CD4-positive, alpha-beta T cell treated with Interleukin-4 for 4 hours (primary cell): ENCODE measurements at places on chromosomes 1 and 21.

DNA sequence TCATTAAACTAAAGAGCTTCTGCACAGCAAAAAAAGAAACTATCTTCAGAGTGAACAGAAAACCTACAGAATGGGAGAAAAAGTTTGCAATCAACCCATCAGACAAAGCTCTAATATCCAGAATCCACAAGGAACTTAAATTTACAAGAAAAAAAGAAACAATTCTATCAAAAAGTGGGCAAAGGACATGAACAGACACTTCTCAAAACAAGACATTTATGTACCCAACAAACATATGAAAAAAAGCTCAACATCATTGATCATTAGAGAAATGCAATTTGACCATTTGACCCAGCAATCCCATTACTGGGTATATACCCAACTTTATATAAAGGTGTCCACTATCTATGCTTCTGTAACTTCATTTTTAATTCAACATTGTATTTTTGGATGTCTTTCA lies 31.1 kb upstream of the VN1R5 start:
- DNase-seq = no peak

DNA sequence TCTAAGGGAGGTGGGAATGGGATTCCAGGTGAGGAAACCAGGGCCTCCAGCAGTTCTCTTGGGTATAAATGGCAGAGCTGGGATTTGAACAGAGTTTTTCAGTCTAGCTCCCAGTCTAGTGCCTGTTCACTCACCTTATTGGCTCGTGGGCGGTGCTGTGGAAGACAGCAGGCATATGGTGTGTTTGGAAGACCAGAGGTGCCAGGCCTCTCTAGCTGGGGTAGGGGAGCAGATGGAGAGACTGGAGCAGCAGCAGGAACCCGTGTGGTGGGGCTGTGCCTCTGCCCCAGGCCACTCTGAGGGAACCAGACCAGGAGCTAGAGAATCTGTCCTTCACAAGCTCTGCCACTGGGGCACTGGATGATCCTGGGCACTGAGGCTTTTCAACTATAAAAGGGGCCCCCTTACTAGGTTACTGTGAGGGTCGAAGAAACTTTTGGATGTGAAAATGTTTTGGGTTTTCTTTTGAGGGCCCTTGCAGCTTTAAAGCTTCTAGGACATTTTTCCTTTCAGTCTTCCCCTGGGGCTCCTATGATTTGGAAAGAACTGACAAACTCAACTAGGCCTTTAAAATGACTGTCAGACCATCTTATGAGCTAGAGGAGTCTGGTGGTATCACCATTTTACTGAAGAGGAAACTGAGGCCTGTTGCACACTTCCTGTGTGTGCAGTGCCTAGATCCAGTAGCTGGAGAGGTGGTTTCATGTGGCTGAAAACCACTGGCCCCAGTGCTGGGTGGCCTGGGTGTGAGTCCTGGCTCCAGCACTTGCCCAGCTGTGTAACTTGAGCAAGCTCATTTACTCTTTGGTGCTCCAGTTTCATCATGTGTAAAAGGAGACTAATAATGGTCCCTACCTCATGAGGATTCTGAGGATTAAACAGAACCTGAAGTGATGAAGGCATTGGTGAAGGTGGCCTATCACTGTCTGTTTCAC lies 6.1 kb downstream of the DMRTB1 start:
- no peak for DNase-seq

GRCh38 chr1:41098730-41099460 lies 77.4 kb upstream of the SLFNL1 start:
- no peak for DNase-seq

DNA sequence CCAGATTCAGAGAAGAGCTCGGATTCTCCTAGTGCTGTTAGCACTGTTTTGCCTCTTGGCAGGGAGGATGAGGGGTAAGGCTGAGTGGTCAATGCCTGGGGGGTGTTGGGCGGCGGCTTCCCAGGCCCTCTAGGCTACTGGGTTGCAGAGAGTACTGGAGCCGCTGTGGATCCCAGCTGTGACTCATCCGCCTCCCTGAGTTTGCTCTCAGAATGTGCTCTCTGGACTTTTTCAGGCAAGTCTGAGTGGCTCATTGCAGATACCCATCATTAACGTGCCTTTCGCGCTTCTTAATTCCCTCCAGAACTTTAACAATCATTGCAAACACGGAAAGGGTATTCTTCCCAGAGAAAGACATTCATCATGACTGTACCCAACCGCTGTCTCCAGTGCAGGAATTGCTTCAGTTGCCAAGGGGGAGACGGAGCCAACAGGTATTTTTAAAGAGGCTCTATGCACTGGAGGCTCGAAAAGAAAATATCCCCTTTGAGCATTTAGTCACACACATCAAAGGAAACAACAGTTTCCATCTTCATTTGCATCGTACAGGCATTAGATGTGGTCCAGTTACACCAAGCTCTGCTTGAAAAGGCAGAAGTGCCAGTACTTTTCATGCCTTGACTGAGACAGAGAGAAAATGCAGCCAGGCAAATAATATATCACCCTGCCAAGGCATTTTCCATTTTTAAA lies 14.4 kb upstream of the CAMTA1 start:
- no peak for DNase-seq

DNA sequence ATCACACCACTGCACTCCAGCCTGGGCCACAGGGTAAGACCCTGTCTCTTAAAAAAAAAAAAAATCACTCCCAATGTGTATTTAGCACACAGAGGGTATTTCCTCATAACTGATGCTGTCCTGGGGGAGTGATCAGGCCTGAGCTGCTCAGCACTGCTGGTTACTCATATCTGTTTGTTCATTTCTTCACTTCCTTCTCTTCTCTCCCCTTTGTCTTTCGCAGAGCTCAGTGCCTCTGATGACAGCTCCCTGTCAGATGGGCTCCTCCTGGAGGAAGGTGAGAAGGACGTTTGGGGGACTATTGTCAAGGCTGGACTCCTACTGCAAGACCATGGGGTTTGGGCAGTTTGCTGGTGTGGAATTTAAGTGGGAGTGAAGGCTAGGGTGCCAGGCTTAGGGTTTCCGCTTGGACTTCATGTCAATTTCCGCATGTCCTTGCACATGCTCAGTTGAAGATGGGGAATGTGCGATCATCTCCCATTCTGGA lies 13.0 kb downstream of the INAVA start:
- DNase-seq = no peak

GRCh38 chr1:42700006-42700405 lies 17.8 kb downstream of the YBX1 start:
- DNase-seq = no peak

DNA sequence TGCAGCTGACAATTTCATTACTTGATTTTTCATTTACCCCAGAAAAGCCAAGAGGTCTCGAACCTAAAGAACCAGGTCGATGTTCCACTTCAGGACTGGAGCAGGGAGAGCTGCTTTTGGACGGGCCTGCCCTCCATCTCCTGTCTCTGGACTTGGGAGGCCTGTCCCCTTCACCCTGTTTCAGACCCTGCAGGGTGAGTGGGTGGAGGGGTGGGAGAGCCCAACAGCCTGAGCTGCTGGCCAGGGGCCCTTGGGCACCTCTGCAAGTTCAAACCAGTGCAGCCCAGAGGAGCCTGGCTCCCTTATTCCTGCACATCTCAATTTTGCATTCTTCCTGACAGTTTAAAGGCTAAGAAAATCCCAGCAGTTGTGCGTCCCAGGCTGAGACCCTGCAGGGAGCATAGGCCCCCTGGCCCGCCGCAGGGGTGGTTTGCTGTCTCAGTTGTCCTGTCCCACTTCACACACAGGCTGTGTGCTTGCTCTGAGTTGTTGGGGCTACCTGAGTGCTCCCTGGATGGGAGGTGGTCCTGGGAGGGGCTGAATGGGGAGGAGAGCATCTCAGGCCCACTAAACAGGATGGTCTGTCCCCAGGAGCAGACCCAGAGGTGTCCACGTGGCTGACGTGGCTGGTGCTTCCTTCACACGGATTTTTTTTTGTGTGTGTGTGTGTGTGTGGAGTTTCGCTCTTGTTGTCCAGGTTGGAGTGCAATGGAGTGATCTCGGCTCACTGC lies 443.7 kb downstream of the PTPRU start:
- no peak for DNase-seq

DNA sequence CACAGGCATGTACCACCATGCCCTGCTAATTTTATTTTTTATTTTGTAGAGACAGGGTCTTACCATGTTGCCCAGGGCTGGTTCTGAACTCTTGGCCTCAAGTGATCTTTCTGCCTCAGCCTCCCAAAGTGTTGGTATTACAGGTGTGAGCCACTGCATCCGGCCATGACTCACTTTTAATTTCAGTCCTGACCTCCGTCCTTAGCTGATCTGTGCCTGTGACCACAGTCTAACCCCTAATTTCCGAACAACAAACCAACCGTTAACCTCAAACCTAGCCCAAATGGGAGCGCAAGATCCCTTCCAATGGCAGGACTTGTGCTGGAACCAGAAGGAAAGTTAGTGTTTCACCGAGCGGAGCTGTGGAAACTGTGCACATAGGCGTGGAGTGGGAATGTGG lies 29.3 kb upstream of the MAN1C1 start:
- DNase-seq = peak; percentile 6

- DNase-seq = no peak
Observed at GRCh38 chr1:167116174-167116573, 22.3 kb downstream of the STYXL2 start.

- DNase-seq = no peak
Observed at GRCh38 chr1:15858069-15858670, 10.7 kb downstream of the SPEN start.

- no peak for DNase-seq
Observed at GRCh38 chr1:210300923-210301614, 27.6 kb upstream of the HHAT start.

DNA sequence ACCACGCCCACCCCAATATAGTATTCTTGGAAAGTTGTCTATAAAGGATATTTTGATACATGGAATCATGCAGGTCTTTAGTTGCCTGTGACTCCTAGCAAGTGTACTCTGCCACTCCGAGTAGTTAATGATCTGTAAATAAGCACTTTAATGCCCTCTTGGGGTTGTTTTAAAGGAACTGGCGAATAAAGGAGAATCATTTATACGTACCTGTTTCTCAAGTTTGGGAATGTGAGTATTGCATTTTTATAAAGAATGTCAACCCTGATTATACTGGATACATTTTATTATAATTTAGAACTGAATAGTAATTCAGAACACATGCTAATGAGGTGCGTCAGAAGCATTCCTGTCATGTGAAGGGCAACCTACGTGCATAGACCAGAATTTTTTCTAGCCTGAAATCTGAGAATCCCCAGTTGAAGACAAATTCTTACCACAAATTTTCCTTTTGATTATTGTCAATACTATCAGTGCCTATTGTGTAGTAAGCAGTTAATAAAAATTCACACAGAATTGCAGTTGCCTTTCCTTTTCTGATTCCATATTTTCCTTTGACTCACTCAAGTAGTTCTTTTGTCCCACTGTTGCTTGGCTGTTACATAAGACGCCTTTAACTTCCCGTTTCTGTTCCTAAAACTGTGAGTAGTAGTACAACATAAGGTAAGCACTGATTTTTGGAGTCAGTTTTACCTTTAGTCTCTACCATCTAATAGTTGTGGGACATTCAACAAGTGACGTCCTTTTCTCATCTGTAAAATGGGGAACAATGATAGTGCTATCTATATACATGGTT lies 5.1 kb downstream of the AHCYL1 start:
- DNase-seq = no peak

DNA sequence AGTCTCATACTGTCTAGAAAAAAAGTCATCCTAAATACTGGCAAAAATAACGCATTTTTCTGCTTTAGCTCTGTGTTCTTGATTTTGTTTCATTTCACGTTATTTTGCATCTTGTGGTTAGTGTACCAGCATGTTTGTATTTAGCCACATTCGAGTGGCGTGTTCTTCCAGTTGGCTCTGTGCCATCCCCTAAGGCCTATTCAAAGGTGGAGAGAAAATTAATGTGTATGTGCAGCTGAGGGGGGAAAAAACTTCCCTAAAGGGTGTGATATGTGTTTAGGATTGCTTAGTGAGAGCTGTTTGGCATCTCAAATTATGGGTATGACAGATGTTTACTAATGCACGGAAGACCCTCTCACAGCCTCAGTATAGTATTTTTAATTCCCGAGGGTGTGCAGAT lies 12.1 kb downstream of the DNAJC16 start:
- DNase-seq = no peak

- no peak for DNase-seq
Observed at GRCh38 chr1:82704393-82704792, 903.7 kb downstream of the ADGRL2 start.

- DNase-seq = peak; percentile 41
Observed at GRCh38 chr1:159214149-159214760, 9.6 kb downstream of the ACKR1 start.

DNA sequence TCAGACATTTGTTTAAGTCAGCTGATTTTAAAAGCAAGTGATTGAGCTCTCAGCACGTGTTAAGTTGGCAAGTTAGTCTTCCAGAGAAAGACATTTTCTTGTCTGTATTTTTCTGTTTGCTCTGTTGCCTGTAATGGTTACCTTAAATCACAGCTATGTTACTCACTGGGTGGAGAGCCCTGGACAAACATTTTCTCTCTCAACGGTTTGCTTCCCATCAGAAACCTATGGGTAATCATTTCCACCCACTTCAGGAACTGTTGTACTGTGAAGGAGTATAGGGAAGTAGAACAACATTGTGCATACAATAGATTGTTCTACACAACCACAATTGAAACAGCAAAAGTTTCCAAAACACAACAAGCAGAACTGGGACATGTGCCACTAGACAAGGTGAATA lies 113.9 kb upstream of the DPT start:
- DNase-seq = no peak

DNA sequence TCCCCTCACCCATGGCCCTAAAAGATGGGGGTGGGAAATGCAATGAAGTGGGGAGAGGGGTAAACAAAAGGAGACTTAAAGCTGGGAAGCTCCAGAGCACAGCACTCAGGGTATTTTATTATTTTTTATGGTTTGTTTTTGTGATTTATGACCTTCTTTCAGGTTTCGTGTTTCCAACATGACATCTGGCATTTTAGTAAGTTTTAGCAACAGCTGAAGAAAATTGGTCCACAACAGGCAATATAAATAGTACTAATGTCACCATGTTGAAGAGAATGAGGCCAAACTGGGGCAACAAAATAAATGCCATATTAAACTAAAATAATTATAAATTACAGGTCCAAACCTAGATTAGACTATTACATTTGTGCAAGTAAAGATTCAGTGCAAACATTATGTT lies 56.3 kb downstream of the TBX15 start:
- DNase-seq = no peak

DNA sequence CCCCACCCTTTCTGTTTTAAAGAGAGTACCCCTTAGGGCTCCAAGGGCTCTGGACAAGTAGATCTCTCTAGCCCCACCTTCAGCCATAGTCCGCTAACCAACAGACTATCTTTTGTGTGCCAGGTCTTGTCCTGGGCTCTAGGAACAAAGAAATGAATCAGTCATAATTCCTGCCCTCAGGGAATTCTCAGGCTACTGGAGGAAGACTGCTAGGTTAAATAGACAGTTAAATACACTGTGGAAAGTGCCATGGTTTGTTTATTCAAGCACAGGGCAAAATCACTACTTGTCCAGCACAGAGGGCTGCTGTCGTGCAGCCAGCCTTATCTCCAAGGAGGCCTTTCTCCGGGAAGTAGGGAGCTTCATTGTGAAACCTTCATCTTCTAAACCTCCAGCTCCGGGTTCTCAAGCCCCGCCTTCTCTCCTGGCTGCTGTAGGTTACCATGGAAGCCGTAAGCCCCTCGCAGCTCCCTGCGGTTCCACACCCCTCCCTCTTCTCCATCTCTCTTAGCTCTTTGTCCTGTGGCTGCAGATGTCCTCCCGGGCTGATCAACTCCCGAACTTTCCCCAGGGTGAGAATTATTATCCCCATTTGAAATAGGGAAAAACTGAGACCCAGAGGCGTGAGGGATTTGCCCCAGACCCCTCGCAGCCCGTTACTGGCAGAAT lies 29.8 kb downstream of the SHISAL2A start:
- DNase-seq = no peak
